A549 treated with AZD2906 at 1 μM for 4 hours (cell line): ENCODE measurements at places on chromosomes 13 and 19. TPM values are rescaled to one million over a fixed set of nuclear protein-coding genes. Genes with fewer than 3 reads are reported as not detected.

The KANK3 gene
- 5.6 to 7.6 TPM (median 7.1 TPM) in 5 replicates for total RNA-seq

The CACNA1A gene
- total RNA-seq: 0.03 to 0.12 TPM (median 0.07 TPM) in 5 replicates

The NLRP7 gene
- 0.01 to 0.13 TPM (median 0.02 TPM) in 3 of 5 replicates, not detected in the others for total RNA-seq

The LILRB3 gene
- total RNA-seq: 0.11 to 0.50 TPM (median 0.23 TPM) in 5 replicates

The TMEM238 gene
- 2.0 to 9.6 TPM (median 7.8 TPM) in 5 replicates for total RNA-seq
